ENCODE measurements at places on chromosomes 3 and 15.

- H3K4me1 ChIP-seq: no peaks in the 10 kb centered on the region
- no peak overlapping the region for H3K27ac ChIP-seq
- H3K27me3 ChIP-seq: no peaks in the 10 kb centered on the region
- no peaks in the 10 kb centered on the region for H3K36me3 ChIP-seq
- no peak overlapping the region for H3K4me3 ChIP-seq
Observed at GRCh38 chr3:141575879-141576743, 89.3 kb downstream of the RASA2 start.

GRCh38 chr15:89332446-89332845, 2.2 kb downstream of the POLG start:
- no peak overlapping the region for H3K27ac ChIP-seq
- H3K4me3 ChIP-seq: no peak overlapping the region
- H3K36me3 ChIP-seq: no peaks in the 10 kb centered on the region
- DNase-seq: no peak

DNA sequence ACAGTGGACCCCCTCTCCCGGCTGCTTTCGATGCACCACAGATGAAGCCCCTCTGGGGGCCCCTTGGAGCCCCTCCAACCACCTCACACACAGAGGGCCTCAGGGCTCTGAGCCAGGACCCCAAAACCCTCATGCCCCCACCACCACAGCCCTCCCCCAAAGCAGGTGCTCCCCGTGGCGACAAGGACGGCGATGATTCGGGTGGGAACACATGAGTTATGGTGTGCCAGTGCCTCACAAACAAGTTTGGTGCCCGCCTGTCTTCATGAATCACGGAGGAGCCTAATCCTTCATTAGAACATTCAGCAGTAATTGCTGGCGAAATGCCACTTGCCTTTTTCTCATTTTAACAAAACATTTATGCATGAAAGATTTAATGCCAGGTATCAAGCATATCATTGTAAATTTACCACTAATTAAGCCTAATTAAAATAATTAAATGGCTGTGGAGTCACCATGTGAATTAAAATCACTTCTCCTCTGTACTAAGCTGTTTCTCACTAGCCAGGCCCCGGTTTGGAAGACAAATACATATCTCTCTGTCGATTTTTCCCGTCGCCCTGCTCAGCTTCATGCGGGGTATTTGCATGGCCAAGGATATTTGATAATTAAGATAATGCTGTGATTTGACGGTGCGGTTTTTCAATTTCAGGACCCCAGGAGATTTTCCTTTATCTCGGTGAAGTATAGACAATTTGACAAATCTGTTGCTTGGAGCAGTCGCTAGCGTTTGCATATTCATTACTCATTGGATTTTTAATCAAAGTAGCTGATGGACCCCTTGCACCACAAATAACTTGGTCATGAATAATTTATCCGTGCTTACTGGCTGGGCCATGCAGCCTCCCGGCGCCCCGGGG, 157.0 kb downstream of the TLE3 start:
- no peaks in the 10 kb centered on the region for H3K36me3 ChIP-seq
- no peak overlapping the region for H3K4me3 ChIP-seq

DNA sequence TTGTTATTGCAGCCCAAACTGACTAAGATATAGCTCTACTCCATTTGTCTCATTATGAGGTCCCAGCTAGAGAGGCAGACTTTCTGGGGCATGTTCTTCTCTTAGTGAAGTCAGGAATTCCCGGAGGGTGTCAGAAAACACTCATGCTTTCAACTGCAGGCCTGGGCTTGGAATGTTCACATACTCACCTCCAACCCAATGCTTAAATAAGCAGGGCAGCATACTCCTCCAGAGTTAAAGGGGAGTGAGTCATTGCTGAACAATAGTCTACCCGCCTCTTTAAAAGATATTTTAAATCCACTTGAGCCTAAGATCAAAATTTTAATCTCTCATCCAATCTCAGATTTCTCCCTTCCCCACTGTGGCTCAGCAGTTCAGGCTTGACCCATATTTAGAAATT, 167.8 kb upstream of the DPH6 start:
- no peaks in the 10 kb centered on the region for H3K36me3 ChIP-seq
- H3K27ac ChIP-seq: no peak overlapping the region
- no peaks in the 10 kb centered on the region for H3K4me1 ChIP-seq
- no peak for DNase-seq
- no peak overlapping the region for H3K4me3 ChIP-seq

- no peaks in the 10 kb centered on the region for H3K27me3 ChIP-seq
- H3K27ac ChIP-seq: no peak overlapping the region
- H3K36me3 ChIP-seq: no peaks in the 10 kb centered on the region
- no peak overlapping the region for H3K4me3 ChIP-seq
Observed at GRCh38 chr3:66228707-66229106, 7.9 kb downstream of the SLC25A26 start.

GRCh38 chr3:48301800-48302166, 31.7 kb downstream of the SPINK8 start:
- peak overlapping the region; percentile 67 for H3K4me3 ChIP-seq
- H3K27ac ChIP-seq: peak overlapping the region; percentile 96
- H3K36me3 ChIP-seq: no peaks in the 10 kb centered on the region
- peaks cover 6% of the 10 kb centered on the region for H3K4me1 ChIP-seq

DNA sequence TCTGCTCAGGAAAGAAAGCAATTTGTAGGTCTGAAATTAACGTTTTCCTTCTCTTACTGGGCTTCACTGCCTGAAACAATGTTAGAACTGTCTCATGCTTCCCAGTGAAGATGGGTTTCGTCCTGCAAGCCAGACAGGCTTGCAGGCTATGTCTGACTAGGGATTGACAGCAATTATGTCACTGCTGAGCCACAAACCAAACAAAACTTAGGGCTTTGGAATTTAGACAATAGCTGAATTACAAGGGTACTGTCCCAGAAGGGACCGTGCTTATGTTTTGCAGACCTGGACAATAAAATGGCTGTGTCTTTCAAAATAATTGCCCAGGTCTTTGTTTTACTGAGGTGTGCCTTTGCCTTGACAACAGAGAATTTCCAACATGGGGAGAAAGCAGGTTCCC, 46.3 kb upstream of the CCDC80 start:
- no peaks in the 10 kb centered on the region for H3K27me3 ChIP-seq
- H3K4me1 ChIP-seq: no peaks in the 10 kb centered on the region
- no peak for DNase-seq
- H3K27ac ChIP-seq: no peak overlapping the region

- no peaks in the 10 kb centered on the region for H3K27me3 ChIP-seq
- no peak for DNase-seq
- H3K36me3 ChIP-seq: no peaks in the 10 kb centered on the region
- H3K4me3 ChIP-seq: no peak overlapping the region
- H3K4me1 ChIP-seq: peaks cover 18% of the 10 kb centered on the region
- peak overlapping the region; percentile 95 for H3K27ac ChIP-seq
Observed at GRCh38 chr15:90425726-90426346, 37.8 kb downstream of the IQGAP1 start.

GRCh38 chr15:65954289-65954741, 85.0 kb downstream of the RAB11A start:
- H3K27ac ChIP-seq: no peak overlapping the region
- H3K4me1 ChIP-seq: no peaks in the 10 kb centered on the region
- DNase-seq: no peak
- no peak overlapping the region for H3K4me3 ChIP-seq
- no peaks in the 10 kb centered on the region for H3K27me3 ChIP-seq

GRCh38 chr3:53170325-53171063, 9.5 kb downstream of the PRKCD start:
- H3K4me1 ChIP-seq: no peaks in the 10 kb centered on the region
- no peak overlapping the region for H3K27ac ChIP-seq
- H3K36me3 ChIP-seq: no peaks in the 10 kb centered on the region
- H3K27me3 ChIP-seq: no peaks in the 10 kb centered on the region
- no peak for DNase-seq
- H3K4me3 ChIP-seq: no peak overlapping the region

DNA sequence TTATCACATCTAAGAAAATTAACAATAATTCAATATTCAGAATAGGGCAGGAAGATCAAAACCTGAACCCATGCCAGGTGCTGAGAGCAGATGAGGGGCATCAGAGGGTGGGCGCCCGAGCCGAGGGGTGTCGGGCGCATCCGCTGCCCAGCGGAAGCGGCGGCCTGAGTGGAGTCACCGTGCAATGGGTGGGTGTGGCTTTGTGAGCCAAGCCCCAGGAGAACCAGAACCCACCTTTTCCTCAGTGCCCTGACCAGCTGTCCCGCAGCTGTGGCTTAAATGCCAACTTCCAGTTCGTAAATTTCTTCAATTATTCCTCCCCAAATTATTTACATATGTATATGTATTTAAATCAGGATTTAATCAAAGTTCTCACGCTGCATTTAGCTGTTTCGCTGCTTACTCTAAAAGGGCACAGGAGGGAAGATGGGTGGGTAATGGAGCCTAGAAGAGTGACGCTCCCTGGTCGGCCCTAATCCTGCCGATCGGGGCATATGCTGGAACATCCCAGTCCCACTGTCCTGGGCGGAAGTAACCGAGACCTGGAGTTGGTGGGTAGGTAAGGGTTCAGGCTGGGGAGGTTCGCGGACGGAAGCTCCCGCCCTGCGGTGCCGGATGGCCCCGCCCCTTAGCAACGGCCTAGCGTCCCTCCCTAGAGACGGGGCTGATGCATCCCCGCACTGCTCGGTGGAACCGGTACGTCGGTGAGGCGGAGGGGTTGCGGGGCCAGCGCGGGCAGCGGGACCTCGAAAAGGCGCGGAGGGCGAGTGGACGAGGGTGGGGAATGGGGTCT, 1.3 kb downstream of the DNAH1 start:
- H3K27ac ChIP-seq: no peak overlapping the region
- peak; percentile 70 for DNase-seq
- H3K36me3 ChIP-seq: no peaks in the 10 kb centered on the region
- peak overlapping the region; percentile 23 for H3K4me3 ChIP-seq
- H3K4me1 ChIP-seq: no peaks in the 10 kb centered on the region
- H3K27me3 ChIP-seq: no peaks in the 10 kb centered on the region

GRCh38 chr15:64205202-64205601, 42.4 kb upstream of the PPIB start:
- no peaks in the 10 kb centered on the region for H3K36me3 ChIP-seq
- H3K27ac ChIP-seq: no peak overlapping the region
- DNase-seq: no peak
- no peaks in the 10 kb centered on the region for H3K27me3 ChIP-seq

DNA sequence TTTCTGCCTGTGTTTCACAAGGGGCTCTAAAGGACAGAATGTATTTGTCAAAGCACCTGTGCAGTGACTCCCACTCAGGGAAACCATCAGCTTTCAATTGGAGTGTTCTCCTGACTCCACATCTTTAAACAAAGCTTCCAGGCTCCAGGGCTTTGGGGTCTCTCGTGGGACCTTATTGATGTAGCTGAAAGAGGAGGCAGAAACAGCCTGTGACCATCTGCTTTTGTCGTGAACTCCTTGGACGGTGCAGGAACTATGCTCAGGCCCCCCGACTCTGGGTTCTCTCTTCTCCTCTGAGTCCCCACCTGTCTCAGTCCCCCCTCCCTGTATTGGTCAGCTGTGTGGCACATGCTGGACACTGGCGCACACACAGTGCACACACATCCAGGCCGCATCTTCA, 486.8 kb downstream of the GABRG3 start:
- H3K27me3 ChIP-seq: no peaks in the 10 kb centered on the region
- H3K4me1 ChIP-seq: no peaks in the 10 kb centered on the region
- no peak overlapping the region for H3K4me3 ChIP-seq
- H3K27ac ChIP-seq: no peak overlapping the region

DNA sequence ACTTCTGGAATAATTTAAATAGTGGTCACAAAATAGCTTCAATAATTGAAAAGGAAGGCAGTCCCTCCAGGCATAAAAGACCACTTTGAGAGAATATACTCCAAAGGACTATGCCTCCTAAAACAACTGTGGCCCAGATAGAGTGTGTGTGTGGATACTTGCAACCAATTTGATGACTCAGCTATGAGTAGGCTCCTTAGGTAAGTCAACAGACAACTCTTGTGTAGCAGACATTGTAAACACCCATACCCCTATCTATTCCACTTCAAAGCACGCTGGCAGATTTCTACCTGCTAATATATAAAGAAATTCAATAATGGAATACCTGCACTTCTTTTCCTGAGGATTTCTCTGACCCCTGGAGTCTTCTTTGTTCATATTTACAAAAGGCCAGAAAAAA, 254.5 kb downstream of the NEK10 start:
- H3K4me1 ChIP-seq: no peaks in the 10 kb centered on the region
- no peak overlapping the region for H3K4me3 ChIP-seq
- H3K27me3 ChIP-seq: no peaks in the 10 kb centered on the region

DNA sequence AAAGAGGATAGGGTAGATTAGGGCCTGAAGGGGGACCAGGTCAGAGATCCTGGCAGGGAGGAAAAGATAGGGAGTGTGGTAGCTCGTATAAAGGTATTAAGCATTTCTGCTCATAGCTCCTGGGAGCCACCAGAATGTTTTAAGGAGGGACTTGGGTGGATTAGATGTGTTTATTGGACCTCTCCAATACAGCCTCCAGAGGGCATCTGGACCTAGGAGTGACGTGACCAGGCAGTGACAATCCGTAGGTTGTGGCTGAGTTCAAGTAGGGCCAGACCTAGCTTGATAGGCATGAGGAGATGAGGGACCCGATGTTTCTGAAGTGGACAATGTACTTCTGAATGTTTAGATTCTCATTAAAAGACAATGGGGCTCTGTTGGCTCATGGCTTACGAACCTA, 435.2 kb downstream of the MCTP2 start:
- DNase-seq: no peak
- H3K4me1 ChIP-seq: no peaks in the 10 kb centered on the region
- H3K27ac ChIP-seq: no peak overlapping the region

DNA sequence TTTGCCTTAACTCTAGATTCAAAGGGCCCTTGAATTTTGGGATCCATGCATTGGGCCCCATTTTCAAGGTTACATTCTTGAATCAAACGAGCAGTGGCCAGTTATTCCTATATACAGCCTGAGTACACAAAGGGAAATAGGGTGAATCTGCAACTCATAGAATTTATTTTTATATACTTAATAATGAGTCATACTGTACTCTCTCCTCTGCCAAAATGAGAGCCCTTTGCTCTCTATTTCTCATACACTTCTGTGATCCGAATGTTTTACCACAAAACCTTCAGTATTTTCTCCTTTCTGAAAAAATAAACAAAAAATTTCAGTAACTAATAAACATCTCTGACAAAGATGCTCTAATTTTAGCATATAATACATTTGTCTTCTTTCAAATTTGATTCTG, 116.7 kb downstream of the SERPINI1 start:
- no peak for DNase-seq
- no peaks in the 10 kb centered on the region for H3K27me3 ChIP-seq
- H3K36me3 ChIP-seq: no peaks in the 10 kb centered on the region

DNA sequence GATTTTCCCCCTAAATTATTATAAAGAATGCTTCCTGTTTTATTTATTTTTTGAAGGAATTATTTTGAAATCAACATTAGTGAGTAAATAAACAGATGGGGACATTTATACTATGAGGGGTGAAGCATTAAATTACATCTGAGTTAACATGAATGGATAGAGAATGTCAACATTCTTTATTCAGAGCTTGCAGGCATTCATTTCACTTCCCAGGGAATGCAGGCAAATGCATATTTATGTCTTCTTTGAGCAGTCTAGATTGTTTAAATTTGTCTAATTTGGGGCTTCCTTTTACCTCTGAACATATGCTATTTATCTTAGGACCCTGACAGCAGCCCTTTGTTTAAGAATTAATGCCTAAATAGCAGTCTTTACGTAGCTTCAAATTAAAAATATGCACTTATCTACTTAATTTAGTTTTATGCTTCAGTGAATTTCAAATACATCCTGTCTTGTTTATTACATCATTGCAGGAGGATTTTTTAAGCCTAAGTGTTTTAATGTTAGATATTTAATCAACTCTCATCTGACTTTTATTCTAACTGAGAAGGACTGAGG, 630.5 kb upstream of the LMCD1 start:
- H3K27ac ChIP-seq: no peak overlapping the region
- H3K4me3 ChIP-seq: no peak overlapping the region

Measured in uterus (tissue), 4 donors.